Right hindlimb (tissue), 1 donor: ENCODE measurements at places on chromosomes 12 and 14.

DNA sequence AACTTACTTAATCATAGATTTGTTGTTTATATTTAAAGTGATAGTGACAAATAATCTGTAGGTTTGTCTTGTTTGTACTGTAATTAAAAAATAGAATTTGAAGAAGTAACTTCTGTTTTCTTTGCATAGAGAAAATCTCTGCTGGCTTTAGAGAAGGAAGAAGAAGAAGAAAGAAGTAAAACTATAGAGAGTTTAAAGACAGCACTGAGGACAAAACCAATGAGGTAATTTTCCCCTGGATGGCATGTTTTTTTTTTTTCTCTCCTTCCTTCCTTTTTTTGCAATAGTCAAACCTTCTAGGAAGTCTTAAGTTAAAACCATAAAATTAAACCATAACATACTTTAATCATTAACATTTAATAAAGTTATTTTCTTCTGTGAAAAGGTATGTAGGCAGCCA is 131.9 kb downstream of the DAAM1 start:
- no peak for DNase-seq

DNA sequence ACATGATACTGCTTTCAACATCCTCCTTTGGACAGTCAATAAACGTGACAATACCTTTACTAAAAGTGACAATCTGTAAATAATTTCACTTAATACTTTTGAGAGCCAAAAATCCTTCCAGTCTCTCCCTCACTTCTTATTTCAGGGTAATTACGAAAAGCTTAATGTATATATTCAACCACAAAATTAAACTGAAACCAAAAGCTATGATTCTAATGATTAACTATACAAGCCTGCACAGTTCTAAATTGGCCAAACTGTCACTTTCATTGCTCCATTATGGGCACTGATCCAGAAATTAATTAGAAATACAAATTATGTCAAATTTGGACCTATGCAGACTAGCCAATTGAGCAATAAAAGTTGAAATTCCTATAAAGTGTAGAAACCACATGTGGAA is 696.5 kb upstream of the MIS18BP1 start:
- no peak for DNase-seq

DNA sequence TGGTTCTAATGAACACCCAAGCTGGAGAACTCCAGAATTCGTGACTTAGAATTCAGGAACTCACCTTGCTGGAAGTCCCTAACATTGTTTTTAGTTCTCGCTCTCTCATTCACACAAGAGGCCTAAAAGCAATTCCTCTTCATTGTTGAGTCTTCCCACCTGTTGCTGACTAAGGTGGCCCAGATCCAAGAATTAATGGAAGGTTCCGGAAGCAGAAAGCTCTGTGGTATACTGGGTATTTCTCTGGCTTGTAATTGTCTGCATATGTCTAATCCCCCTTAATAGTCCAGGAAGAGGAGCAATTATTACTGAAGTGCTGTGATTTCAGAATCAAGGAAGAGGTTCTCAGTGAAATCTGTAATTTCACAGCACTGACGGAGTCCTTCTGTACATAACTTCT is 31.4 kb downstream of the TMEM233 start:
- peak; percentile 28 for DNase-seq

DNA sequence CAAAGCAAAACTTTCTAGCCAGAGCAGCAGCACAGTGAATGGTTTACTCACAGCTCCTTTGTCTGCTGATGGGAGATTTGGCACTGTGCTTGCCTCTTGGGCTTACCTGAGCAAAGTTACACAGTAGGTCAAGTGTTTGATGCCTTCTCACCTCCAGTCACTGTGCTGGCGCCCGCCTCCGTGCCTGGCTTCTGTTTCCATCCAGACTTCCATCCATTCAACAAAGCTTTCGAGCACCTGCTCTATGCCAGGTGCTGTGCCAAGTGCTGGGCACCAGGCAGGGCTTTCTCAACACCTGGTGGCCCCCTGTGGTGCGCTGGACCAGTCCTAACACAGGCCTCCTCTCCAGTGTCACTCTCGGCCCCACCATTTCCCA is 199.2 kb upstream of the EEA1 start:
- no peak for DNase-seq

- no peak for DNase-seq
Measured at GRCh38 chr14:79083356-79083755, 913.2 kb downstream of the NRXN3 start.

GRCh38 chr12:110247340-110248095 is 33.5 kb upstream of the ATP2A2 start:
- DNase-seq = no peak

- no peak for DNase-seq
Measured at GRCh38 chr12:9642606-9643265, 26.8 kb upstream of the CLEC2D start.

DNA sequence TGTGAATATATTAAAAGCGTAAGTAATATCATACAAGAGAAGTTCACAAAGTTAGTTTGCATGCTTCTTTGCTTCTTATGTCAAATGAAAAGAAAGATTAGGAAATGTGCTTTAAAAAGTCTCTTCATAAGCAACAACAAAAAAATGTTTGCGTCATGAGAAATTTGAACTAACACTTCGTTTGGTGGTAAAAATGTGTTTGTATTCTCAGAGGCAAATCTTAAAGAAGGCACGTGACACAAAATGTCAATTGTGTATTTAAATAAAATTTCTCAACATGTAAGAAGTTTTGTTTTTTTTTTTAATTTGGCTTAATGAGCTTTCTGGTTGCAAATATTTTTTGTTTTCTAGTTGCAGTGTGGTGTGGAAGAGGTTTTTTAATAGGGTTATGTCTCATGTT is 93.8 kb downstream of the TMTC2 start:
- no peak for DNase-seq
